ENCODE measurements at places on chromosomes 11 and 22.

DNA sequence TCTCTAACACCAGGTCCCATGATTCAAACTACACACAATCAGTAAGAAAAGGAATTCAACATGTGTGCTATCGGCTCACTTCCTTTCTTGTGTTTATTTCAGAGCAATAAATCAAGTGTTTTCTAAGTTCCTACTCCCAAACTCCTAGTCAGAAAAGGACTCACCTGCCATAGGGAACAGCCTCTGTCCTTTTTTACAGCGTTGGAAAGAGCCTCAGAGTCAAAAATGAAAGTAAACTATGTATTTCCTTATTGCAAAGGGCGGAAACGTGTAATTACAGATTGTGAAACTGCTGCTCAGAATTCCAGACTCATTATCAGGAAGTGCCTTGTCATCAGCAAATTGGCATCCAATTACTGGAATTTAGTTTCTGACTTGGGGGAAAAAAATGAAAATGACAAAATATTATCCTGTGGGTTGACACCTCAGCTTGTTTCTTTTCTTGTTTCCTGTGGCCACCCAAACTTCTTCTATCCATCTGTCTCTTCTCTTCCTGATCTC is at the start of gene CASP4:
CASP4 (minus strand) TSS at position 220 of the 501 bp plus-strand sequence; CDS start at position 171, 49 bp downstream.
- no peak for DNase-seq

DNA sequence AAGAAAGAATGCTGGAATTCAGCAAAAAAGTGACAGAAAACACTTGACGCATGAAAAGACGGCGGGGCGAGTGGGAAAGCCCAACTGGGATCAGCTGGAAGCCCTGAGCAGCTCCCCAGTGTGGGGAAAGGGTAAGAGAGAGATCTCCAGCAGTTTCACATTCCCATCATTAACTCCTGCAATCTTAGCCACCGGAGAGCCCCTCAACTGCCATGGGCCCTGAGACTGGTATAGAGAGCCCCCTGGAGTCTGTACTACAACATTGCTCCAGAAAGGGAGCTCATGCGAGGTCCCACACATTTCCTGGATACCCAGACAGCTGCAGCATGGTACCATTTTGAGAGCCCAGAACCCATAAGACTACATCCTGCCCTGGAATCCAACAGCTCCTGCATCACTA is 31.1 kb downstream of the MRGPRX4 start:
- no peak for DNase-seq

GRCh38 chr11:57536947-57537619 is at the start of gene SMTNL1:
SMTNL1 (plus strand) TSS chr11:57537595; CDS start chr11:57542643, 5,048 bp downstream.
- DNase-seq, result no peak

- no peak for DNase-seq
These were observed 447.8 kb upstream of the CNTN5 start for GRCh38 chr11:98572941-98573340.

DNA sequence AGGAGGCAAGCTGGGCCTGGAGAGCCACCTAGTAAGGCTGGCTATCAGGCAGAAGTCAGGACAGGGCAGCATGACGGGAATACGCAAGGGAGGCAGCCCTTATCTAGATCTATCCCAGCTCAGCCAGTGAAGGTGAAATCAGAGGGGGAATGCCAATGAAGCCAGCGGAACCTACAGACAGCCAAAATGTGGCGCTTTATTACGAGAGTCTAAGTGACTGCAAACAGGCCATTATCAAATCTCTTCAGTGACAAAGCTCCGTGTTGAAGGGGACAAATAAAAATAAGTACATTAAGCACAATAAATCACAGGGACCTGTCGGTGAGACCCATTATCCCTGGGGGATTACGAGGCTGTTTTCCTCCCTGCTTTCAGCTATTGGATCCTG is 22.8 kb downstream of the LARGE1 start:
- DNase-seq, result no peak

GRCh38 chr22:29765905-29766631 is 739 bp downstream of the ZMAT5 start:
- peak; percentile 40 for DNase-seq

GRCh38 chr11:105024394-105024793 is 1.4 kb upstream of the CASP5 start:
- DNase-seq, result no peak

- no peak for DNase-seq
These were observed 1.8 kb upstream of the CYP2D6 start for GRCh38 chr22:42132457-42132856.

- no peak for DNase-seq
These were observed 22.8 kb upstream of the TP53AIP1 start for GRCh38 chr11:128965485-128965884.

DNA sequence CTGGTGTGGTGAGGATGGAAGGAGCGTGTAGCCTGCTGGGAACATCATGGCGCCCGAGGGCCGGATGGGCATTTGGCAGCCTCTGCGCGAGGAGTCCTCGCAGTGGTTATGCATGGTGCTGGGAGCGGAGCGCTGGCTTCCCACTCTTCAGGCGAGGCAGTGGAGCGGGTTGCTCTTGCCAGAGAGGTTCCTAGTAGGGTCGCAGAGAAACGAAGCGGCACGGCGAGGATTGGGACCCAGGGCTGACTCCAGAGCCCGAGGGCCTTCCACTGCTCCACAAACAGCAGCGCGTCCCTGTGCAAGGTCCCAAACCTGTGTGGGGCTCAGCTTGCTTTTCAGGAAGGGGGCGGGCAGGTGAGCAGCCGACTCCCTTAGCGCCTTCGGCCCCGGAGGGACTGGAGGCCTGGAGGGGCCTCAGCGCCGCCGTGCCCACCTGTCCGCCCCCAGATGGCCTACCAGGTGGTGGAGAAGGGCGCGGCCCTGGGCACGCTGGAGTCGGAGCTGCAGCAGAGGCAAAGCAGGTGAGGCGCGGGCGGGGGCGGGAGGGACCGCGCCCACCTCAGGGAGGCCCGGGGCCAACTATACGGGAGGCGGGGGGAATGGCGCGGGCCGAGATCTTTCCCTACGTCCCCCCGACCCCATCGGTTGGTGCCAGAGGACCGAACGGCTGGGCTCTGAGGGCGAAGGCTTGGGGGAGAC is 7.2 kb downstream of the ATG16L2 start:
- DNase-seq, result no peak

GRCh38 chr11:83280256-83280655 is 5.9 kb downstream of the CCDC90B start:
- no peak for DNase-seq

GRCh38 chr11:73201249-73201648 is 16.8 kb upstream of the P2RY2 start:
- no peak for DNase-seq

DNA sequence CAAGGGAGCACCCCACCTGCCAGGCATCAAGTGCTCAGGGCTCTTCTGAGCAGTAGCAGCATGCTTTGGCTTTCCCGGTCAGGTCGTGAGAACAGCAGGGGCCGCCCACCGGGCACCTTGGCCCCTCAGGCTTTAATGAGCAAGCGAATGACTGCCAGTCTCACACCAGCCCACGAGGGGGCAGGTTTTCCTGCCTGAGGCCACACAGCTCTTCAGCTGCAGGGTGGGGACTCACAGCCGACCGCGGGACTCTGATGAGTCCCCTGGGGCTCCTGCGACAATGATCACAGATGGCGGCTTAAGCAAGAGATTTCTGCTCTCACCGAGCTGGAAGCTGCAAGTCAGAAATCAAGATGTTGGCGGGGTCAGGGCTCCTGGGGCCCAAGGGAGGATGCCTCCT is 14.3 kb upstream of the FGF19 start:
- DNase-seq, result no peak

GRCh38 chr11:78239781-78240180 is 51.1 kb downstream of the USP35 start:
- DNase-seq, result no peak
